CD8-positive, alpha-beta memory T cell (primary cell): ENCODE measurements at places on chromosomes 12 and 14.

DNA sequence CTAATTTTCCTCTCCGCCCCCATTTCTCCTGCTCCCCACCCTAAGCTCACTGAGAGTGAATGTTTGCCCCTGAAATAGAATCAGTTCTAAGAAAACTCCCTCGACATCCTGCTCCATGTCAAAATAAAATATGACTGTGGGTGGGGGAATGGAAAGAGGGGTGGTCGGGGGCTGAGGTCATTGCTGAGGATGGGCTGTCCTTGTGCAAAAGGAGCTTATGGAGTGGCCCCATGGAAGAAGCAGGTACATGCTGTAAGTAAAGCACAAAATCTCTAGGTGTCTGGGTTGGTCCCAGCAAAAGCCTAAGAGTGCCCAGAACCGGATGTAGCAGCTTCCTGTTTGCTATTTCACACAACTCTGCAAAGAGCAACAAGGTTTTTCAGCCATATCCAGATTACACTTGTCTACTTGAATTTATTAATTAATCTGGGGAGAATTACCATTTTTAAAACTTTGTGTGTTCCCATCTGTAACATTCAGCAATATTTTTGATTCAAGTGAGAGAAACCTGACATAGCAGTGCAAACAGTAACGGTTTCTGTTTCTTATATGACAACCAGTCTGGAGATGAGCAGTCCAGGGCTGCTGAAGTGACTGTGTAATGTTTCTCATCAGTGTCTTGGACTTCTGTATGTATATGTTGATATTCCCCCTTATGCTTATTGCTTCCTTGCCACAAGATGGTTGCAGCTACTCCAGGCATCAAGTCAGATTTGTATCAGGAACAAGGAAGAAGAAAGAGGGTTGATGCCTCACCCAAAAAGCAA, 40.4 kb upstream of the GZMB start:
- peak; percentile 30 for DNase-seq

DNA sequence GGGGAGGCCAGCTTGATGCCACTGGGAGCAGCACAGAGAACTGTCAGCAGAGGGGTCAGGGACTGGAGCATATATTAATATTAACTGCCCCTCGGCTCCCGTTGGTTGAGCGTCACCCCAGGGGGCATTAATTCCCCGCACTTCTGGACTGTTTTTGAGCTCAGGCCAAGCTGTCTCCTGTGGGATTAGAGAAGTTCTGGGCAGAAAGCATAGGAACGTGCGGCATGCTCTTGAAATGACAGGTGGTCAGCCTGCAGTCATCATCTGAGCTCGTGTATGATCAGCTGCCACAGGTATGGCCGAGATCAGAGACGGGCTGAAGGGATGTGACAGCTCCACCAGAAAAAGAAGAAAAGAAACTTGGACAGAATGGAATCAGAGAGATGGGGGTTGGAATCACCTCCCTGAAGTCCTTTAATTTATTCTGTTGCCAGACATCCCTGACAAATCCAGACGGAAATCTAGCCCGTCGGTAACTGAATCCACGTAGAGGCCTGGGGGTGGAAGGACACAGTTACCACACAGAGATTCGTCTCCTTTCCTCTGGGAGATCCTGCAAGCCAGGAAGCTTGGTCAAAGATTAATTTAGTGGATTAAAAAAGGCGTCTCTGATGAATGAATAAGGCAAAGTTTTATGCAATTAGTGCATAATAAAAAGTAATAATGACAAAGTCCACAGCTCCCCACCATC, 23.6 kb downstream of the NR1H4 start:
- DNase-seq: no peak

DNA sequence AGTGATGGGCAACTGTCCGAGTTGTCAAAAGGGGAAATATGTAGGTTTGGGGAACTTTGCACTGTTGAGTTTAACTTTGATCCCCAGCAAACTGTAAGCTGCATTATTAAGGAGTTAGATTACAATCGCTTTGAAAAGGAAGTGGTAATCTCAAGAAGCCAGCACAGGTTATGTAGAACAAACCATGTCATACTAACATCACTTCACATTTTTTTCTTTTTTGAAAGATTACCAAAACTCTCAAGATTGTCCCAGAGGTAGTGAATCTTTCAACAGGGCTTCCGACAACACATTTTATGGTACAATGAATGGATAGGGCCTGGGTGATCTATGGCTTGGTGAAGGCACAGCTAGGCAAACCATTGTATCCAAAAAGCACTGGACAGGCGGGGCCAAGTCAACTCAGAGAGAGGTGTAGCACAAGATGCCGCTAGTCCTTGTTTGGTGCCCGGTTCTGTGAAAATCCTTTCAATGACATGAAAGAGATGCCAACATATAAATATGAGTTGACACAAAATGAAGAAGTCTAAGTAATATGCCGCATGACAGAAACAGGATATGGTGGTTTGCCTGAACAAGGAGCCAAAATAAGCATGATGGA, 24.3 kb upstream of the PARP11 start:
- peak; percentile 49 for DNase-seq

DNA sequence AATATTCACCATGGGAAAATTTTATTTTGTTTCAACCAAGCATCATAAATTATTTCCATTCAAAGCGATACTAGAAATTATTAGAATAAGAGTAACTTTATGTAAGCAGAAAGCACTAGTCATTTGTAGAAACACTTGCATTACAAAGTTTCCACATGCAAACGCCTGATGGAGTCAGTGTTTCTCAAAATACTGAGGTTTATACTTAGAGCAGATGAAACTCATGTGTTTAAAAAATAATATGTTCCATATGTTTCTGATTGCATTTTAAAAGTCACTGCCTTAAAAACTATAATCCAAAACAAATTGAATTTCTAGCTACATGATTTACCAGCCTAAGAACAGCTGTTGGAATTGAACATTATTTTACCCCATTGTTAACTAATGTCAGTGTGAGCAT, 1246.4 kb downstream of the SLC16A7 start:
- no peak for DNase-seq

- DNase-seq: no peak
Measured at GRCh38 chr12:52669426-52669825, 10.8 kb downstream of the KRT1 start.

GRCh38 chr12:124893792-124894516, 20.5 kb downstream of the UBC start:
- DNase-seq: no peak
